GM12865 (cell line): ENCODE measurements at places on chromosomes 12 and 14.

GRCh38 chr14:74064883-74065282, 19.4 kb downstream of the ALDH6A1 start:
- no peak for DNase-seq

- DNase-seq = no peak
Observed at GRCh38 chr14:33376510-33376909, 437.8 kb downstream of the NPAS3 start.

GRCh38 chr14:75553157-75553556, 25.3 kb upstream of the FLVCR2 start:
- no peak for DNase-seq

GRCh38 chr14:58635091-58635830, 2.5 kb upstream of the DACT1 start:
- peak; percentile 55 for DNase-seq

GRCh38 chr14:100049220-100049619, 16.0 kb upstream of the EVL start:
- DNase-seq = no peak

DNA sequence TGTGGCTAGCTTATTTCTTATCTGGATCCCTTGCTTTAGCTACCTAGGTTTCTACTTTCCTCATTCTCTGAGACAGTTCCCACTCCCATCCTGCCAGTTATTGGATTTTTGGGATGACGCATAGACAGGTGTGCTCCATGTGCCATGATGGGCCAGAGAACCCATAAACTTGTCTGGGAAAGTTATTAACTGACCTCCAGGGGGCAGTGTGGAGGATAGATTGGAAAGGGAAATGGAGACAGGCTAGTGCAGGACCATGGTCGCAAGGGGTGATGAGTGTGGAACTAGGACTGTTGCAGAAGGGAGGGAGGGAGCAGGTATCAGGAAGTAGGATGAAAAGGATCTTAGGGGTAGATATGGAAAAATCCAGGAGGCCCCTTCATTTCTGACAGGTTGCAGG, 80.3 kb downstream of the ESRRB start:
- peak; percentile 57 for DNase-seq
